ENCODE measurements at places on chromosomes 2 and 18.

- peak; percentile 95 for DNase-seq
Observed at GRCh38 chr2:47043142-47043890, 111.8 kb downstream of the STPG4 start.

DNA sequence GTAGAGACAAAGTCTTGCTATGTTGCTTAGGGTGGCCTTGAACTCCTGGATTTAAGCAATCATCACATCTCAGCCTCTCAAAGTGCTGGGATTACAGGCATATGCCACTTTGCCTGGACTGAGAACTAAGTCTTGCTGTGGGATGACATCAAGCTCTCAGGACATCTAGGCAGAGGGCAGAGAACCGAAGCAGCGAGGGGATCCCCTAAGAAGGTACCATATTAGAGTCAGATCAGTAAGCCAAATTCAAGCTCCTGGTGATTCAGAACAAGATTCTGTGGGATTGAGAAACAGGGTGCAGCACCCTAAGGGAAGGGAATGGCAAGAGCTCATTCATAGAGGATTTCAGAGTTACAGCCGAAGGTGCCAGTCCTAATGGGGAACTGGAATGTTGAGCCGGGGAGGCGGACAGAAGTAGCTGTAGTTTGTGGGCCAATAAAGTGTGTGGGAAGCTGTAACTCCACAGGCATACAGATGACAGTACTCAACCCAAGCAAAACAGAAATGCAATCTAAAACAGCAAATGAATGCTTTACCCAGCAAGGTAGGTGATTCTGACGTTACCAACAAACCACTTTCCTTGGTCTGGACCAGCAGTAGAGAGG lies 30.9 kb downstream of the EPHA4 start:
- DNase-seq, result no peak

- no peak for DNase-seq
Observed at GRCh38 chr18:23682472-23682871, 6.8 kb upstream of the LAMA3 start.

- DNase-seq, result no peak
Observed at GRCh38 chr2:239774142-239774462, 251.0 kb downstream of the NDUFA10 start.

GRCh38 chr2:230224458-230224857 lies 1.1 kb upstream of the SP140 start:
- DNase-seq, result no peak

GRCh38 chr2:204027091-204027490 lies 90.5 kb downstream of the ICOS start:
- no peak for DNase-seq

- no peak for DNase-seq
Observed at GRCh38 chr2:109336296-109336695, 207.3 kb downstream of the SH3RF3 start.

DNA sequence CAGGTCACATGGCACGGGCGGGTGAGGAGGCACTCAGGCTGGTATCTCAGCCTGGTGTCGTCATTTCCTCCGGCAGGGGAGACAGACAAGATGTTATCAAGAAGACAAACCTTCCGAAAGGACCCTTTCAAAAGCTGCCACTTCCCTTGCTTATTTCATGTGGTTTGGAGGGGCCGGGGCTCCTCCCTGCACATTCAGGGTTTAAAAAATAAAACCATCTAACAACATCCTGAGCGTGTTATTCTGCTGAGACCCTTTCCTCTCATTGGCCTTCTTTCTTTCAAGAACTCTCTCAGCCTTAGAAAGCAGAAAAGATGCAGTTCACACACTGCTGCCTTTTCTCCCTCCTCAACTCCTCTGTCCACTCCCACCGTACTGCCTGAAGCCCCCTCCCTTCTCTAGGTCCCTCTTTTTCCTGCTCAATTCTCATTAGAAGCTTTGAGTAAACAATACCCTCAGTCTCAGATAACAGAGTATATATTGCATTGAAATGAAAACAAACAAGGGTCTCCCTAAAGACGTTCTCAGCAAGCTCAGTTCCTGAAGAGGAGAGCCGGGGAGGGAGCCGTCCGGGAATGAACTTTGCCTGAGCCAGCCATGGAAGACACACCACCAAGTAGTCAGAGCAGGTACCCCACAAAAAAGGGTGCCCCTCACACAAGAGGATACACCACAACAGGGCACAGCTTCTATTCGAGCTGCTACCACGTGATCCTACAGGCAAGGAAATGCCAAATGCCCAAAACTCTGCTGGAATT lies 9.7 kb downstream of the SMAD7 start:
- no peak for DNase-seq

- DNase-seq, result no peak
Observed at GRCh38 chr2:191070276-191070675, 56.3 kb upstream of the STAT1 start.

- DNase-seq, result no peak
Observed at GRCh38 chr2:46162329-46163097, 134.7 kb upstream of the EPAS1 start.

DNA sequence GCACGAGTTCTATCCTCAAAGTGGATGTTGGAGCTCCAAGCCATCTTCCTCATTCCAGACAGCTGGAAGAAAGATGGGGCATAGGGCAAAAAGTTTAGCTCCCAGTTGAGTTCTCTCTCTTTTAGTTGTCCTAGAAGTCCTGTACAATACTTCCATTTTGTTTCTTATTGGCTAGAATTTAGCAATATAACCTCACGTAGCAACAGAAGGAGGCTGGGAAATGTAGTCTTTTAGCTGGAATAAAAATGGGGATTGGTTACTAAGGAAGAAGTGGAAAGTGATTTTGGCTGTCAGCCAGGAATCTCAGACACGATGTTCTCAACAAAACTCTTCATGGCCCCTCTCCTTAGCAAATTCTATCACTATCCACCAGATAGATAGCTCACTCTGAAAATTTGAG lies 79.9 kb downstream of the PLCL1 start:
- DNase-seq, result no peak

- DNase-seq, result no peak
Observed at GRCh38 chr2:97988722-97989121, 7.0 kb downstream of the TMEM131 start.

DNA sequence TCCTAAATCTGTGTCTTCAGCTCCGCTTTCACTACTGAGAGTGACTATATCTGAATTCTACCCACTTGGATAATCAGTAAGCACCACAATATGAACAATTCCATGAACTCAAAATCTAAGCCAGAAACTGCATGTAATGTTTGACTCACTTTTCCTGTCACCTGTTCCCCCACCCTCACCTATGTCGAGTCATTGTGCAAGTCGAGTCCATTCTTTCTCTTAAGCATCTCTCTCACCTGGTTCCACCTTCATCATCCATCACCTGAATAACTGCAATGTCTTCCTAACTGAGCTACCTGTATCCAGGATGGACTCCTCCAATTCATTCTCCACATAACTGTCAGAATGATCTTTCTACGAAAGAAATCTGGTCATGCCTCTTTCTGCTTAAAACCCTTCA lies 58.2 kb downstream of the PPP1R1C start:
- DNase-seq, result no peak

GRCh38 chr18:13136056-13136903 lies 82.3 kb upstream of the LDLRAD4 start:
- no peak for DNase-seq

DNA sequence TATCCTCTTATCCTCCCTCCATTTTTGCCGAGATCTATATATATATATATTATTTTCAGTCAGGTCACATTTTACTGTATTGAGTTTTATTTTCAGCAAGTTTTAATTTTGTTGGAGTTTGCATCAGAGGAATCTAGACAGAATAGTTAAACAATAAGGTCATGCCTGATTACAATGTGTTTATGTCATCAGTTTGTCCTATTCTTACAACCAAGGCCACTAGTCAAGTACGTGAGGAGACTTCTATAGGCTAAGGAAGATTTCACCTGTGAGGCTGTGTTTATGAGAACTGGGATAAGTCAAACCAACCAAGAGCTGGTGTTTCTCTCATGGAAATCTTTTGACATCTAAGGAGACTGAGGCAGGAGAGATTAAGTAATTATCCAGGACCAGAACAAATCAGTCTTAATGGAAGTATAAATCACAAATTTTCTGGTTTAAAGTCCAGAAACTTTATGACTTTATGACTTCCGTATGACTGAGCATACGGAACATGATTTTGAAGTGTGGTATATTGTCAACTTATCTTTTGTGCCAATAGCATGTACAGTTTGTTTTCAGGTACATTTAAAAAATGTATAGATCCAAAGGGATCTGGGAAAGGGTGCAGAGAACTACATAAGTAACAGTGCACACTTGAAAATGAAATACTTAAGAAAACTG lies 100.0 kb upstream of the DTNA start:
- no peak for DNase-seq

DNA sequence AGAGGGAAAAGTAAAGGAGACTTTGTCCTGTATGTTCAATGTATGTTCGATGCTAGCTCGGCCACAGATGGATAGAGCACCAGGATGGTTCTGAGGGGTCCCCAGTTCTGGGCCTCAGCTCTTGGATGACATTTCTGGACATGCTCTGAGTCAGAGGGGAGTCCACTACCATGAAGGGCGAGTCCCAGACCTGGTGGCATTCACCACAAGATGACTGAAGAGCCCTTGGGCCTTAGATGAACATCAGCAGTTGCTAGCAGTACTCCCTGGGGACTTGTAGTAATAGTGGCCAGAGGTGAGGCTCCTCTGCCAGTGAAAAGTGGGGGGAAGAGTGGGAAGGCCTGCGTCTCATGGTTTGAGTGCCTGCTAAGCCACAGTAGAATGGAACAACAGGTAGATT lies 109.5 kb downstream of the GRB14 start:
- DNase-seq, result no peak

DNA sequence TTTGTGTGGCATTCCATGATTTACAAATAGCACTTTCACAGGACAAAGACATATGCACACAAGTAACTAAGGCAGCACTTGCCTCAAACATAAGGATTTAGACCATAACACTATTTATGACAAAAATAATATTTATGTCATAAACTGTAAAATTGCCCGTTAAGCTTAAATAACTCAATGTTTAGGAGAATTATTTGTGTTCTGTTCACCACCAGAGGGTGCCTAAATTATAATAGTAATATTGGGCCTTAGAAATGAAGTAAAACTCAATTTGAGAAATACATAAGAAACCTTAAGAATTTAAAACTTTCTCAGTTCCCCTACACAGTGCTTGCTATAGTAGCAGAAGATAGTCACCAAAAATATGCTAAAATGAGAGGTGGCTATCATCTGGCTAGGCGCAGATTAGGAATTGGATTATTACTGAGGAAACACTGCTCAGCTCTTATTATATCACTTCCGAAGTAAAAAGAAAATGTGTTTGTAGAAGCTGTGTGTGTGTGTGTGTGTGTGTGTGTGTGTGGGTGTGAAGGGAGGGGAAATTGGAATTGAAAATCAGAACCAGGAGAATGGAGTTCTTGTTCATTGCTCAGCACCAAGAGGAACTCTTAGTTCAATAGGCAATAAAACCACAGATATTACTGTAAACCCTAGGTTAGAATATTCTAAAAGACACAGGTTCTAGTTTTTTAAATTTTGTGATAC lies 4.9 kb upstream of the CHN1 start:
- DNase-seq, result no peak

GRCh38 chr2:119073213-119073612 lies 85.3 kb downstream of the C1QL2 start:
- DNase-seq, result no peak

GRCh38 chr2:239758279-239758877 lies 266.8 kb downstream of the NDUFA10 start:
- peak; percentile 64 for DNase-seq

- no peak for DNase-seq
Observed at GRCh38 chr2:16121986-16122390, 181.6 kb downstream of the MYCN start.

GRCh38 chr2:64217198-64217869 lies 73.1 kb upstream of the PELI1 start:
- no peak for DNase-seq

- DNase-seq, result no peak
Observed at GRCh38 chr2:205755923-205756322, 73.6 kb downstream of the NRP2 start.

DNA sequence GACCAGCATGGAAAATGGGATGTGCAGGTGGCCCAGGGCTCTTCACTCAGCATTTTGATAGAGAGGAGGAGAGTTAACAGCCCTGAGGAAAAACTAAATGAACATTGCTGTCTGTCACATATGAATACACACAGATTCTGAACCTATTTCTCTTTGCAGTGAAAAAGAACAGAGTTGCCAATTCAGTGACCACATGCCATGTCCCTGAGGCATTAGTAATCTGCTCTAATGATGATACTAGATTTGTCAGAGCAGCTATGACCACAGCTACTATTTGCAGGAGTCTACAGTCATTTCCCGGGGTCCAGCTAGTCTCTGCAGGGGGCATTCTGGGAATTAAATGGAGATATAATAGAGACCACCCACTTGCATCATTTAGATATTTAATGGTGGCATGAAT lies 267.6 kb downstream of the TMX3 start:
- DNase-seq, result peak; percentile 56

DNA sequence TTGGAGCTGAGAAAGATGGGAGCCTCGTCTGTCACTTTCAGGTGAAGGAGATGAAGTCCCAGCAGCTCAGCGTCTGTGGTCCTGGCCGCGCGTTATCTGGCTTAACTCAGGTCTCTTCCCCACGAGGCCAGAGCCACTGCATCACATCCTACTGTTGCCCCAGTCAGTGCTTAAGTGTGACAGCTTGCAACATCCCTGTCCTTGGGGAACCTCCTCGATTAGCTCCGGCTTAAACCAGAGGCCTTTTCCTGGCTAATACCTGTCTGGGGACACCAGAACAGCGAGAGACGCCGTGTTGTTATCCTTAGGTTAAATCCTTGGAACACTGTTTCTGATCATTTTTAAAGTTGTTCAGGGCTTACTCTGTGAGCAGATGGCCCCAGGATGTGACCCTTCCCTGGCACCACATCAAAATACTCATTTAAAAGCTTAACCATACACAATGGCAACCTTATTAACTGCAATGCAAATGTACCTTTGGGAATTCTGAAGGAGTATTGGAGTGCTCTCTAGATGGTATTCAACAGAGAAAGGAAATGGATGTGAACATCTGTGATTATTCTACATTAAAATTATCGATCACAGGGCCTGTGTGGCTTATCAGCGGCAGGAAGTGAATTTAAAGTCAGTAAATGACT lies 61.2 kb upstream of the SPP2 start:
- DNase-seq, result no peak

- no peak for DNase-seq
Observed at GRCh38 chr2:196513796-196514526, 125.6 kb upstream of the CCDC150 start.

DNA sequence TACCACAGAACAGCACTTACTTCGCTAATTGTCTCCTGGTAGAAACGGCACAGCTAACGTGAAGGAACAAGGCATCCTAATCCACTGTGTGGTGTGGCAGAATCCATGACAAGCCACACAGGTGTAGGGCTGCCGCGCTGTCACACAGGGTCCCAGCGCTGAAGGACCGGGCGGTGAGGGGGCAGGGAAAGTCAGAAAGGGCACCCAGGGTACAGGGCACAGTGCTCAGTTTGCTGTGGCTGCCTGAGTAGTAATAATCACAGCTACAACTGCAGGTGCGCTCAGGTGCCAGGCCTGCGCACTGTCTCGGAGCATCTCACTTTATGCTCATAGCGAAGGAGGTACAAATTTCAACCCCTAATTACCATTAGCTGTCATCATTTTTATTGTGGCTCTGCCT lies 55.2 kb upstream of the CAB39 start:
- no peak for DNase-seq

GRCh38 chr18:33914399-33914798 lies 310.3 kb downstream of the NOL4 start:
- peak; percentile 70 for DNase-seq

GRCh38 chr2:120245520-120246332 lies 6.9 kb upstream of the RALB start:
- peak; percentile 59 for DNase-seq

All from renal cortical epithelial cell (primary cell).